Tongue (tissue), 3 donors: ENCODE measurements at places on chromosomes 13 and 19. TPM values are rescaled to one million over a fixed set of nuclear protein-coding genes. Genes with fewer than 3 reads are reported as not detected.

The SLC25A42 gene
- total RNA-seq = 10.1 TPM

The ARHGAP33 gene
- total RNA-seq = 26.3 TPM

The ADGRE3 gene
- not detected for total RNA-seq

The NCCRP1 gene
- total RNA-seq = 4.5 TPM

The ZNF439 gene
- 8.1 TPM for total RNA-seq

The ZNF681 gene
- total RNA-seq = 4.7 TPM

The KLHL1 gene
- 0.31 TPM for total RNA-seq

The LIM2 gene
- total RNA-seq = not detected

DNA sequence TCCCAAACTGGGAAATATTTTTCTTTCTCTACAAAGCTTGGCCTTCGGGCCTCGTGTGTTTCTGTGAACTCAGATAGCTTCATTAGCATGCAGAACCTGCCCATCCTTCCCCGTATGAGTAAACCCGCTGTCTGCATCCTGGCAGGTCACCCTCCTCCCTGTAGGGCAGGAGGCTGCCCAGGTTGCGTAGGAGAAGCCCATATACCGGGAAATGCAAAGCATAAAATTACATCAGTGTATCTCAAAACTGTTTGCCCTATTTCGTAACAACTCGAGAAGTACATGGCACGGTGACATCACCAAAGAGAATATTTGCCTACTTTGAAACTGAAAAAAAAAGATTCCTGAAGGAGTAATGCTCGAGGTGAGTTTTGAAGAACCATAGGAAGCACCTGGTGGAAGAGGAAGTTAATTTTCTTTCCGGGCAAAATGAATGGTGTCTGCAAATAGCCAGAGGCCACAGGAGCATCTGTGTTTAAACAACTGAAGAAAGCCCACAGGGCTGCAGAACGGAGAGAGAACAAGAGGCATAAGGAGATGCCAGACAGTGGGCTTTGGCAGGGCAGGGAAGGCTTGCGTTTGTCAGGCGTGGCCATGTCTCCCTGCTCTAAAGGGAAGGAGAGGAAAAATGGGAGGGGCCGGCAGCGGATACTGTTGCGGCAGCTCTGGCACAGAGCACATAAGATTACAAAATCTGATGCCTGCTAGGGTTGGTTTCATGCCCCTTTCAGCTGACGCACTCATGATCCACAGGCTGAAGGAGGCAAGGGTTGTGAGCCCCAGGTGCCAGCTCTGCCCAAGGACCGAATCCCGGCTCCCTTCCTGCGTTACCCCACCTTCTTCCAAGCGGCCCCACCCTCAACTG lies 81.4 kb downstream of the IRS2 start:
- no peak for DNase-seq

DNA sequence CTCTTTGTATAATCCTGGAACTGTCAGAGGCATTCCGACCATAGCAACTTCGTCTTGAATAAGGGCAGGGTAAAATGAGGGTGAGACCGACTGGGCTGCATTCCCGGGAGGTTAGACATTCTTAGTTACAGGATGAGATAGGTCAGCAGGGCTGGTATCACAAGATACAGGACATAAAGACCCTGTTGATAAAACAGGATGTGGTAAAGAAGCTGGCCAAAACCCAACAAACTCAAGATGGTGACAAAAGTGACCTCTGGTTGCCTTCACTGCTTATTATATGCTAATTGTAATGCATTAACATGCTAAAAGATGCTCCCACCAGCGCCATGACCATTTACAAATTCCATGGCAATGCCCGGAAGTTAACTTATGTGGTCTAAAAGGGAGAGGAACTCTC lies 27.7 kb upstream of the MBNL2 start:
- peak; percentile 26 for DNase-seq

- DNase-seq = peak; percentile 76
Observed at GRCh38 chr19:7870571-7871436, 3.4 kb downstream of the PRR36 start.

- no peak for DNase-seq
Observed at GRCh38 chr19:33826521-33826920, 29.9 kb downstream of the KCTD15 start.

DNA sequence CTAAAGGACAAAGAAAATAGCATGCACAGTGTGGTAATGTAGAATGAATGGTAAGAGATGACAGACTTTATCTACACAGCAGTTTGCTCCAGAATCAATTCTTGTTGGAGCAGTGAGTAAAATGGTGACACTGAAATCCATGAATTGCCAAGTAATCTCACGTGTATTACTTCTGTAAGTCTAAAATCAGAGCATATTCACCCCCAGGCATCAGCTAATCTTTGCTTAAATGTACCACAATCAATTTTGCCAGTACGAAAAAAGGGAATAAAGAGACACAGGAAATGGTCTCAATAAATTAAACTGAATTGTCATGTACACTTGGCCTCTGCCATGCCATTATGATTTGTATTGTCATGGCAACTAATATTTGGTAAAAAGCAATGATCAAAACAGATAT lies 294.2 kb downstream of the PCDH17 start:
- DNase-seq = no peak

DNA sequence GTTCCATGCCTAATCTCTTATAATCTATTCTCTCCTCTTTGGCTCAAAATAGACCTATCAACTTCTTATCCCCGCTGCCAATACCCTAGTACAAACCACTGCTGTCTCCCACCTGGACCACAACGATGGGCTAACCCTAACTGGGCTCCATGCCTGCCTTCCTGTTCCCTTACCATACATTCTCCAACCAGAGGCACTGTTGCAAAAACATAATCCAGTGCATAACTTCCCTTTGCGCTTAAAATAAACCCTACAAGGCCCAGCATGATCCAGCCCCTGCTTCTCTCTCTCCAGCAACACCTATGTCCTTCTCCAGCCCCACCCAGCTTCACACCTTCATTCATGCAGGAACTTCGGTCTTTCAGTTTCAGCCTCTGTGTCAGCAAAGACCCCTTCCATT lies 27.4 kb upstream of the CEBPA start:
- DNase-seq = no peak

DNA sequence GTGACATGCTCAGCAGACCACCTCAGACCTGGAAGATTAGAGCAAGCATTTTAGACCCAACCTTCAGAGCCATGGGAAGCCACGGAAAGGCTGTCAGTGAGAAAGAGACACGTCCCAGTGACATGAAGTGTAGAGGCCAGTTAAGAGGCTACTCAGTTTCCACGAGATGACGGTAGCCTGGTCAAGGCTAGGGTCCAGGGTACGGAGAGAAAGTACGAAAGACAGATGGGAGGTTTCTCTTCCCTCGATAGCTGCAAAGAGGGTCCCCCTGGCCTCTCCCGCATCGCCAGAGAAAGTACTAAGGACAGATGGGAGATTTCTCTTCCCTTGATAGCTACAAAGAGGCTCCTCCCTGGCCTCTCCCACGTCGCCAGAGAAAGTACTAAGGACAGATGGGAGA lies 8.6 kb downstream of the ZSCAN5A start:
- no peak for DNase-seq

DNA sequence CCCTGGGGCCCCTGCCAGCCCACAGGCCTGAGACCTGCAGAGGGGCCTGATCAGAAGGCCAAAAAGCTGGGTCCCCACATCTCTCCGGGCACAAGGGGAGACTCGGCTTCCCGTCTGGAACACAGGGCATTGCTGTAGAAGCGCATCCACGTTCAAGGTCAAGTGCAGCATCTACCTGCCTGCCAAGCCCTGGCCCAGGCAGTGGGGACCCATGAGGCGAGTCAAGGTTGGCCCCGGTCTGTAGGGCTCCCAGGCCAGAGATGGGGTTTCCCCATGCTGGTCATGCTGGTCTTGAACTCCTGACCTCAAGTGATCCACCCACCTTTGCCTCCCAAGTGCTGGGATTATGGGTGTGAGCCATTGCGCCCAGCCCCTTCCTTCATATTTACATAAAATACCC lies 13.5 kb upstream of the COMP start:
- DNase-seq = no peak

DNA sequence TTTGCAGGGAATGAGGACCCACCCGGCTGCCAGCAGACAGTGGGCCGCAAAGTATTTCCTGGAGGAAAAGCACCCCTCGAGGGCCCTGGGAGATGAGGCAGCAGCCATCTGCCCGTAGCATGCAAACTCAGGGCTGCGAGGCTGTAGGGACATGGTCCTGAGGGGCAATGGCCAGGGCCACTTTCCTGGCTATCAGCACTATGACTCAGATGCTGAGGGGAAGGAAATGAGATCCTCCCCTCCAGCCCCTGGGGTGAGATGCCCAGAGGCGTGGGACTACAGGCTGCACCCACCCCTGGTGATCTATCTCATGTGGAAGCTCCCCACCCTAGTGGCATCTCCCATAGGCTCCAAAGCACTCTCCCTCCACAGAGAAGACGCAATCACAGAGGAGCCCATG lies 80.1 kb downstream of the SLC7A1 start:
- no peak for DNase-seq

DNA sequence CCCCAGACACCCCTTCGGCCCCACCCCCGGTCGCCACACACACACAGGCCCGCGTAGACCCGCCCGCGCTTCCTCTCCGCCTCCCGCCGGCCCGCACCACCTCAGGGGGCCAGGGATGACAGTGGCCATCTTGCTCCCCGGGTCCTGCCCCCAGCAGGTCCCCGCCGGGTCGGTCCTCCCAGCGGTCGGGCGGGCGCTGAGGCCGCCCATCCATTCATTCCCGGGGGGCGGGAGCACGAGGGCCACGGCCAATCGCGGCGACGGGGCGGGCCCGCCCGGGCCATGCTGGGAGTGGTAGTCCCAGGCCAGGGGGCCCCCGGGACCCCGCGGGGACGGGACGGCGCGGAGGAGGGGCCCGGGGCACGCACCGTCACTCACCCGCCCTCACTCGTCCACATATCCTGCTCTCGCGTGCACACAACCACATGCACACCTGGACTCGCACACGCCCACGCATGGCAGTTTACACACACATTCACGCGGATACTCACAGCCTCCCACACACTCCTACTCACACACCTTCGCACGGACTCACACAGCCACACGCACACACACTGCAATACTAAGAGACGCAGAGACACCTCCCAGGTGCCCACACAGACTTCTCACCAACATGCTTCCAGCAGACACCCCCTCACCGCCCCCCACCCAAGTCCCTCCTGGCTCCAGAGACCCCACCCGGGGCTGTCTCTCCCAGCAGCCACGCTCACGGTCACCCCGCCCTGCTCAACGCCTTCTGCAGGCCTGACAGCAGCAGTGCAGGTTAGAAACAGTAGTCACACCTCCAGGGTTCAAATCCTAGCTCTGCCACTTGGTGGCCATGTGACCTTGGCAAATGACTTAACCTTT lies at the start of gene DPF1:
DPF1 (minus strand) TSS at position 209 of the 849 bp plus-strand sequence; CDS start at position 129, 80 bp downstream.
- peak; percentile 89 for DNase-seq

- peak; percentile 5 for DNase-seq
Observed at GRCh38 chr13:28058866-28059613, 41.3 kb downstream of the FLT3 start.

- peak; percentile 87 for DNase-seq
Observed at GRCh38 chr19:18704971-18705370, 21.5 kb downstream of the CRTC1 start.

- DNase-seq = no peak
Observed at GRCh38 chr13:39148513-39148961, 110.3 kb downstream of the NHLRC3 start.

- no peak for DNase-seq
Observed at GRCh38 chr13:61466280-61466679, 50.6 kb upstream of the PCDH20 start.

DNA sequence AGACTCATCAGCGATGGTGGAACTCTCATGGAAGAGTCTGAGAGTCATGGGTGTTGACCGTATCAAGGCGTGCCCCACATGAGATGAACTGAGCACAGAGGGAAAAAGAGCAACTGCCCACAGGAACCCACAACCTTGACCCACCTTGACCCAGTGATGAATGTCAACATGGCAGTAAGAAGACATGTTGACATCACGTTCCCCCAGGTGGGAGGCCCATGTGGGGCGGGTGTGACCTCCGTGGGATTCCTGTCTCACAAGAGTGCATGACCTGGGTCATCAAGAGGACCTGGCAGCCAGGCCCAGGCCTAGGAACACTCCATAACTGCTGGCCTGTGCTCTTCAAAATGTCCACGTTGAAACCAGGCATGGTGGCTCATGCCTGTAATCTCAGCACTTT lies 45.8 kb downstream of the EPS15L1 start:
- no peak for DNase-seq

GRCh38 chr13:106362707-106363106 lies 172.8 kb downstream of the EFNB2 start:
- DNase-seq = no peak

GRCh38 chr13:95023405-95023804 lies 277.8 kb downstream of the ABCC4 start:
- DNase-seq = no peak
